ENCODE measurements at places on chromosomes 4 and X.

- no peak for DNase-seq
These were observed 55.6 kb downstream of the STIM2 start for GRCh38 chr4:26916195-26916594.

GRCh38 chr4:80489798-80490197, 154.3 kb downstream of the CFAP299 start:
- no peak for DNase-seq

GRCh38 chr4:13905543-13905942, 278.0 kb upstream of the BOD1L1 start:
- no peak for DNase-seq

DNA sequence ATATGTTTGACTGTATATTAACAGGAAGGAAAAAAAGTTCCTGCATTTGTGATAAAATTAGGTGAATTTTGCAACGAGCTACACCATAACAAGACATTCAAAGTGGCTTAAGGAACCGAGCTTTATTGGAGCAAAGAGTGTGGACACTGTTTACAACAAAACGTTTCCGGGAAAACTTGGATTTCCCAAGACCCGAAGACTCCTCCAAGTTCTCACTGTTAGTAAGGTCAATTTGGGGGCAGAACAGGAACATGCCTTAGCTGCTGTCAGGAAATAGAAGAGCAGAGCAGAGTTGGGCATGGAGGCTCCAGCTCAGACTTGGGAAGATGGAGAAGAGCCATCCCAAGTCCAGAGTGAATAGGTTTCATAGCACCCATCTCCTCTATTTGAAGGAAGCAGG, 16.5 kb downstream of the ADH6 start:
- no peak for DNase-seq

DNA sequence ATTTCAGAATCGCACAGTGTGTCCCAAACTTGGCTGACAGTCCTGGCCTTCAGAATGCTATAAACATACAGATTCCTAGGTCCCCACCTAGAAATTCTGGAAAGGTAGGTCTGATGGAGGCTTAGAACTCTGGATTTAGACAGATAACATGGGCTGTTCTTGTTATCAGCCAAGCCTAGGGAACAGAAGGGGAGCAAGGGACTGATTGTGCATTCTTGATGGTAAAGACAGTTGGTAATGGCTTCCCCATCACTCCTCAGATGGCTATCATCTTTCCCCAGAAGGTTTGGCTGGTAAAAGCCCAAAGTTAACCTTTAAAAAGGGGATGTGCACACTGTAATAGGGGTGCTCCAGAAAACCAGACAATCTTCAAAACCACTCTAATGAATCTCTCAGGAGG, 35.7 kb downstream of the DIPK2B start:
- no peak for DNase-seq

DNA sequence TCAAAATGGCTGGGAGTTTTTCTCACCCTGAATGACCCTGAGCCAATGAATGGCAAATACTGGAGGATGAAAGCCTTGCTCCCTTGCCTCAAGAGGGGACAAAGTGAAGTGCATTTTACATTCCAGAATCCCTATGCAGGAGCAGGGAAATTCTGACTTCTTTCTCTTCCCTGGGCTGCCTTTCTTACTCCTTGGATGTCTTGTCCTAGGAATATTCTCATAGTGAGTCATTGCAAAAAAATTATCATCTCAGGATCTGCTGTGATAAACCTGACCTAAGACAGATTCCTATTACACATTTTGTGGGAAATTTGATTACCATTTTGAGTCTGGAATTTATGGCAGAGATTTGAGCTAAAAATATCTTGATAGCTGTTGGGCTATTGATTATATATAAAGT, 199.9 kb downstream of the TMA16 start:
- no peak for DNase-seq
